ENCODE measurements at places on chromosomes 12 and 14.

- no peak for DNase-seq
Measured at GRCh38 chr12:78671295-78671694, 193.3 kb upstream of the SYT1 start.

DNA sequence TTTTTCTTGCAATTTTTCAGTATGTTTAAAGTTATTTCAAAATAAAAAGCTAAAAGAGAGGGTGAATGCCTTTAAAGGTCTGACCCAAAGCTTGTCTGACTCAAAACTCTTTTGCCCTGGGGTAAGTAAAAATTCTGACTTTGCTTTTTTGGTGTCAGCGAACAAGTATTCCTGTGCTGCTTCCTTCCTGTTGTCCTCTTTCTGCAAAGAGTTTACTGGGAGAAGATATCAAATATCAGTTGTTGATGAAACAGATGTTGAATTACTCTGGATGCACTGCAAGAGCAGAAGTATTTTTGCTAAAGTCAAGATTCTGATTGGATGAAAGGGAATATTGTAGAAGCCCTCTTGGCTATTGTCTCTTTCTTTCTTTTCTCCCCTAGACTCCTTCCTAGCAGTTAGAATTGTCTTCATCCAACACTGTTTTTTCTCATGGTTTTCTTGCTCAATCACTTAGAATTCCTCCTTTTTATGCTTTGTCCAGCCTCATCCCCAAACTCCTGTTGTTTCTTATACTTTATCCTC, 62.0 kb downstream of the DACT1 start:
- no peak for DNase-seq

DNA sequence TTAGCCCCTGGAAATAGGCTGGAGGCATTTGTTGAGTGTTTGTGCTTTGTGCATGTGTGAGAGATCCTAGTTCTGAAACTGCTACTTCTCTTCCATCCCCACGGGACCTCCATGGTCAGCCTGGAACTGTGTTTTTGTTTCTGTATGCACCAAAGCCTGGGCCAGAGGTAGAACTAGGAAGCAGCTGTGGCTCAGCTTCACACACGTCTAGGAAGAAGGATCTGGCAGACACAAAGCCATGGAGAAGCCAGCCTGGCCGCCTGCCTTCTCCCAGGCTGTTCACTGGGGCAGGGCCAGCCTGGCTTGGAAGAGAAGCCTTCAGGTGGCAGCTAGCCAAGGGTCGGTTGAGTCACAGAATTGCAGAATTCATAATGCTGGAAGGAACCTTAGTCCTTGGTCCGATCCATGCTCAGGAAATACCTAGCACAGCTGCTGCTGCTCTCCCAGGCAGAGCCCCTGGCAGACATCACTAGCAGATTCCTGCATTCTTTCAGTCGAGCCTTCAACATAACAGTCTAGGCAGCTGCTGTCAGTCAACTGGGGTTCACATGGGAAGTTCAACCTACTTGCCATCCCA, 27.0 kb downstream of the RIN3 start:
- peak; percentile 78 for DNase-seq

DNA sequence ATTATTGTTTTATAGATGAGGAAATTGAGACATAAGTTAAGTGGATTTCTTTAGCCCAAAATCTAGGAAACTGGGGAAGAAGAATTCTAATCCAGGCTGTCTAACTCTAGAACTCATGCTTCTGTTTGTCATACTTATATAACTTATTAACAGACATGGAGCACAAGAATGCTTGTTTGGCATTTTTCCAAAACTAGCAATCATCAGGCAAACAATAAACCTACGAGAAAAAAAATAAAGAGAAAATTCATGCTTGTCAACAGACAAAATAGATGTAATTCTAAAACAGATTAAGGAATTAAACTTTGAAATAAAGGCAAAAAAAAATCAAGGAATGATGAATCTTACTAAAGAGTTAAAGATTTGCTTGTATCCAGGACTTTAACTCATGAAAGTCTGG, 103.1 kb downstream of the METTL25 start:
- DNase-seq, result no peak

- no peak for DNase-seq
Measured at GRCh38 chr12:99769396-99769980, 121.9 kb downstream of the GARIN6 start.

- no peak for DNase-seq
Measured at GRCh38 chr12:123232472-123232806, 502 bp downstream of the MPHOSPH9 start.

- DNase-seq, result no peak
Measured at GRCh38 chr12:65164774-65165173, 4.6 kb upstream of the LEMD3 start.

DNA sequence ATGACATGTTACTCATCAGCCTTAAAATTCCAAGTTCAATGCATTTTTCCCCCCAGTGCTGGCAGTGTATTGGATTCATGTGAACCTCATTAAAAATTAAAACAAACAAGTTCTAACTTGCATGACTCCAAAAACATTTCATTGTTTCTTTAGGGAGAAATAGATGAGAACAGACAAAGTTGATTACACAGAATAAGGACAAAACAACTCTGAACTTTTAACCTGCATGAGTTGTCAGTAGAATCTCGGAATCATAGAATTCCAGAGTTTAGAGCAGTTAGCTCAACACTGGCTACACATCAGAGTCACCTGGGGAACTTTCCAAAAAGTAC, 127.5 kb downstream of the TMX1 start:
- DNase-seq, result no peak

DNA sequence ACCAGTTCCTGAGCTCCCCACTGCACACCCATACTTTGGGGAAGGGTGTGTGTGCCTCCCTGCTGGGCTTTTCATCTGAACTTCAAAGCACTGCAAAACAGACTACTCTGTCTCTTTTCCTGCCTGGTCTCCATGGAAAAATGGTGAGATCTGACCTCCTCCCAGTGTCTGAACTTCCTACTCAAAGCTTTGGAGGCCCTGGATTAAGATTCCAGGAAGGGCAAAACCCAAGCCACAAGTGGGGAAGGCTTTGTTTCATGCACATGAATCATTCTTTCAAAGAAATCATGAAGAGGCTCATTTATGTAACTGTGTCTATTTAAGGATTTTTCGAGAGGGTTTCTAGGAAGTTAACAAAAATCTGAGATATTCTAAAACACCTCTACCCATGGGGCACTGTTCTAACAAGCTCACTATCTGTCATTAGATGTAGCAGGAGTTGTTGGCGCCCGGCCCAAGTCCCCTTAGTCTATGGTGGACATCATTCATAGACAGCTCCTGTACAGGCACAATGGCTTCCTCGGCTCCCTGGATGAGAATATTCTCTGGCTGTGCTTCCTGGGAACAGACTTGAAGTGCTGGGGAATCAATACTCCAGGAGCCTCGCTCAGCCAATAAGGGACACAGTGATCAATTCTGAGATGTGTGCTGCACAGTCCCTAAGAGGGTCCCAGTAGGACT, 224.0 kb downstream of the KTN1 start:
- DNase-seq, result no peak

DNA sequence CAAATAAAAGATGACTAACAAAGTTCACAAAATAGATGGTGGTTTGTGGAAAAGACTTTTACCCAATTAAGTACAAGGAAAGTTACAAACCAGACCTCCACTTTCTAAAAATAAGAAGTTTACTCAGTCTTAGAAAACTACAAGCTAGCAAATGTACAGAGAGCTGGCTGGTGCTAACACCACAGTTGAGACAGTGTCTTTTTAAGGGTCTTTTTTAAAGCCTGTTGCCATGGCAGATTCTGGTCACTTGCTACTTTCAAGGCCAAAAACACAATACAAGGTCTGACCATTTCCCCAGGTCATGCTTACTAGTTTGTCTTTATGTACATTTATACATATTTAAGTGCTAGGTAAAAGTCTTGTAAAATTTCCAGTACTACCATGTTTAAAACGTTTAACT, 2.4 kb downstream of the BTG1 start:
- no peak for DNase-seq

GRCh38 chr14:83147006-83147405, 1613.4 kb upstream of the SEL1L start:
- no peak for DNase-seq

DNA sequence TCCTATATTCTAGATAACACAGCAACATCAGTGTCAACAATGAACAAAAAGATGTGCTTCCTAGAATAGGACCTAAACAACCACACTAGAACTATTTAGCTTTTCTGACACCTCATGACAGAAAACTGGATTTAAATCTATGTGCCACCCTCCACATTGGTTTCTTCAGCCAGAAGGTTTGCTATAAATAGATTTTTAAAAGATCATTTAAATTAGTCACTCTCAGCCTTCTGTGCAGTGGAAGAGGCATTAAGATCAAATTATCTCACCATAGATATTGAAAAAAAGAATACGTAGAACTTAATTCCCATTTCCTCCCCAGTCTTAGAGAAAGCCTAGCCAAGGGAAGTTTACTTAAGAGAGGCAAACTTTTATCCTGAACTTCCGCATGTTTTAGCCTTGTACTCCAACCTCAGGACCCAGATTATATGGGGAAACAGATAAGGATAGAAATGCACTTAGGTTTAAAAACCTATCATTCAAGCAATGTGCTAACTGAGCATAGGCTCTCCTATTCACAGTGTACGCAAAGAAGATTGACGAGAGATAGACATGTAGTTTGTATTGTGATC, 59.6 kb downstream of the NELL2 start:
- no peak for DNase-seq

DNA sequence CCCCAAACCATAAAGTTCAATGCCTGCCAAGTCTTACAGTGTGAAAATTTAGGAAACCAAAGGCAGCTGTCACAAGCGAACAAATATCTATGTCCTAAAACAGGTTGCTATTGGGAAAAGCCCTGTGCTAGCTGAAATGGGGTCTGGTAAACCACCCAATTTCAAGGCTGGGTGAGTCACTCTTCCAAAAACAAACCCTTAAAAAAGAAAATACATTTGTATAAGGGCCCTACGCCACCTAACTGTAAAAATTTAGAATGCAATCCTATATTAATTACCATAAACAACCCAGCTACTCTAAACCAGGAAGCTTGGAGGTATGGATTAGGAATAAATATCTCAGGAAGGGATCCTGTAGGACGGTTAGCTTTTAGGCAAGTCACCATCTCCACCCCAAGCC, 32.1 kb downstream of the PRMT8 start:
- no peak for DNase-seq

DNA sequence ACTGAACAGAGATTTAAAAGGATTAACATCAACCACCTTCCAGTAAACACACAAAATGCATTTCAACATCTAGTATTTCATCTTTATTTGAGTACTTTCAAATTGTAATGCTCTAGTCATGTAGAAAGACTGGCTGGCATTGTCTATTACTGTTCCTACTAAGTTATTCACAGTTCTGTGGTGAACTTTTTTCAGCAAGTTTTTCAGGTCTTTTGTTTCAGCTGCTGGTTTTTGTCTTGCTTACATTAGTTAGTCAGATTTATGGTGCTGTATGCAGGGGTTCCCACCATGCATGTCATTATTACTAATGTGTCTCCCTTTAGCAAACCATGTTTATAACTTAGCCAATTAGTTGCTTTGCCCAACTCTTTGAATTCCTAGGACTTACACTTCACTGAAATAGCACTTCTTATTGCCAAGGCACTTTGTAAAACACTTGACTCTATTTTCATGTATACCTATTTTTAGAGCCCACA, 253.4 kb upstream of the KITLG start:
- DNase-seq, result no peak

GRCh38 chr14:74574090-74574433, 38.0 kb downstream of the LTBP2 start:
- DNase-seq, result no peak

DNA sequence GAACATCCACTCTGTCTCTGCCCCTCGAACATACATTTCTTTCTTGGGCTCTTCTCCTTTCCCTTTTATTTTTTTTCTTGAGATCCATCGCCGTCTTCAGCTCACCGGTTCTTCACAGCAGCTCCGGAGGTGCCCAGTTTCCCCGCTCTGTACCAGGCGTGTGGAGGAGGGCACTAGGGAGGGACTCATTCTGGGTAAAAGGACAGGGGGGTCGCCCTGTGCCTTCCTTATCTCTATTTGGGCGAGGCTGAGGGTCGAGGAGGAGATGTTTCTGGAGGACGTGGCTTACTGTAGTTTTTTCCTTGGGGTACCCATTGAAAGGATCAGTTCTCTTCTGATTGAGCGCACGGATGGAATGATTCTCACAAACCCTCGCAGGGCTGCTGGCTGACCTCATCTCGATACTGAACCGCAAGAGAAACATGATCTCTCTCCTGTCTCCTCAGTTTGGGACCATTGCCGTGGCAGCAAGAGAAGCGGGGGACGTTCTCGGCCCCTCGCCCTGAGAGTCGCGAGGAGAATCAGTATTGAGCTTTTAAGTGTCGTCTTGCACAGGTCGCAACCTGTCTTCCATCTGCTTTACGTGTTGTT, 386 bp downstream of the LIN52 start:
- DNase-seq, result no peak

DNA sequence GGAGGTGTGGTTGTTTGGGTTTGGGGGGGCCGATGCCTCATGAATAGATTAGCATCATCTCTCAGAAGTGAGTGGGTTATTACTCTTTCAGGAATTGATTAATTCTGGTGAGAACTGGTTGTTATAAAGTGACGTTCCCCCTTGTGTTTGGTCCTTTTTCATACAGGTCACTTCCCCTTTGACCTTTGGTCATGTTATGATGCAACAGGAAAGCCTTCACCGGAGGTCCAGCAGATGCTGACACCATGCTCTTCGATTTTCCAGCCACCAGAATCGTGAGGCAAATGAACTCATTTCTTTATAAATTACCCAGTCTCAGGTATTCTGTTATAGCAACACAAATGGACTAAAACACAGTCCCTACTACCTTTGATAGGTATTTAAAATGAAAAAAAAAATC, 439.4 kb downstream of the NELL2 start:
- no peak for DNase-seq

- no peak for DNase-seq
Measured at GRCh38 chr12:7638064-7638759, 27.5 kb downstream of the APOBEC1 start.

DNA sequence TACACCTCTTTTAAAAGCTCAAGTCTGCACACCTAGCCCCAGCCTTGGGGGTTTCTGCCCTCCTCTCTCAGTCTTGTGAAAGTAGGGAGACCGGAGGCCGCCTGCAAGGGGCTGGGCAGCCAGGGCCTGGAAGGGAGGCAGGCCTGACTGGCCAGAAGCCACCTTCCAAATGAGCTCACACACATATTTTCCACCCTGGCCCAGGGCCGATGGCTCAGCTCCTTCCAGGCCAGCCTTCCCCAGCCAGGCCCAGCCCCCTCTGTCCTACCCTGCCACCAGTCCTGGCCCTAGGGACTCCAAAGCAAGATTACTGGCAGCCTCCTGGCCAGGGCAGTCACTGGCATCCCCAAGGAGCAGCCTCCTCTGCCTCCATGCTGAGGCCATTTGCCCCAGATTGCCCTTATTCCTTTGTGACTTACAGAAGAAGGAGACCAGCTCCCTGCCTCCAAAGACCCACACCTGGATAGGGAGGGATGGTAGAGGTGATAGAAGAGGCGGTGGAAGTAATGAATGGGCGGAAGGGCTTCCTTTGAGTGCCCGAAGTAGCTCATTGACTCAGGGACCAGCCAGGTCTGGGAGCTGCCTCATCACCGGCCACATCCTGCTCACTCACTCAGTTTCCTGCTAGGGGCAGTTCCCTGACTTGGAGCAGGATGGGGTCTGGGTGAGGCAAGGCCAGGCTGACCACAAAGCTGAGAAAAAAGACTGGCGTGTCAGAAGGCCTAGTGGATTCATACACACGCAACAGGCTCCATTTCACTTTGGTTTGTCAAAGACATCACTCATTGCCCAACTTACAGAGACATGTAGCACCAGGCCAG, 14.8 kb downstream of the MMP14 start:
- DNase-seq, result peak; percentile 98

GRCh38 chr14:64645220-64645892, 58.9 kb upstream of the PLEKHG3 start:
- DNase-seq, result no peak
